NCI-H1092 treated with DMSO at 0.1 percent for 48 hours (cell line): ENCODE measurements at places on chromosomes 12 and 14.

GRCh38 chr12:92505254-92506231, 197.2 kb upstream of the PLEKHG7 start:
- DNase-seq, result peak; percentile 56

DNA sequence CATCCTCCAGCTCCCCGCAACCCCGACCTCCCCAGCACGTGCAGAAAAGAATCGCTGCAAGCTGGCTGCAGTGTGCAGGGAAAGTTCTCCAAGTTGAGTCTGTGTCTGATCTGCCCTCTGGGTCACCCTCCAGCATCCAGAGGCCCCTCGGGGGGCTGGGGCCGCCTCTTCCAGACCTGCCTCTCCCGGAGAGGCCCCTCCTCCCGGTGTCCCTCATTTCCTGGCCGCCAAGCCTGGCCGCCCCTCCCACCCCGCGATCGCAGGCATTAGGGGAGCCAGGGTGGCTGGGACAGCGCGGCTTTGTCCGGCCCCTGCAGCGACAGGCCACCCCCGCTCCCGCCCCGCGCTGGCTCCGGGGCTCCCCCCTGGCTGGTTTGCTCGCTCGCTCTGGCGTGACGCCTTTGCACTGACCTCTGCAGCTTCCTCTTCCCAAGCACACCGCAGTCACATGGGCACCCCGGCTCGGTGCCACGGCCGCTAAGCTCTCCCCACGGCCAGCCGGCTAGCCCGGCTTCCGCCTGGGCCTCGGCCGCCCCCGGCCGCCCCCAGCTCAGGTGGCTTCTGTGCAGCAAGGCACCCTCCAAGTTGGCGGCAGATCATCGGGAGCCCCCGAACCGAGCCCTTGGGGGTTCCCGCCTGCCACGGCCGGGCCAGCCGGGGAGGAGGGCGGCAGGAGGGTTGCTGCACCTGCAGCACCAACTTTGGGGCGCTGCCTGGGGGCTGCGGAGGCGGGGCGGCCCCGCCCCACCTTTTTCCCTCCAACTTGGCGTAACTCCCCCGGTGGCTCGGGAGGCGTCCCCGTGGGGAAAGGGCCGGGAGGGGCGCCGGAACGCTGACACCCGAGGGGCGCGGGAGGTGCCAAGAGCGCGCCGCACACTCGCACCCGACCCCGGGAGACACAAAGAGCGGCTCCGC, 43.7 kb downstream of the KDM2B start:
- DNase-seq, result peak; percentile 58

GRCh38 chr12:87140262-87140661, 884.1 kb upstream of the MGAT4C start:
- DNase-seq, result no peak

GRCh38 chr14:70188659-70189455, at the start of gene SLC8A3:
SLC8A3 (minus strand) TSS chr14:70188951; CDS start chr14:70168422, 20,529 bp downstream.
- peak; percentile 78 for DNase-seq

GRCh38 chr12:76562130-76562529, 2.6 kb upstream of the OSBPL8 start:
- no peak for DNase-seq

- no peak for DNase-seq
Observed at GRCh38 chr12:55673638-55674037, 34.1 kb downstream of the ITGA7 start.

DNA sequence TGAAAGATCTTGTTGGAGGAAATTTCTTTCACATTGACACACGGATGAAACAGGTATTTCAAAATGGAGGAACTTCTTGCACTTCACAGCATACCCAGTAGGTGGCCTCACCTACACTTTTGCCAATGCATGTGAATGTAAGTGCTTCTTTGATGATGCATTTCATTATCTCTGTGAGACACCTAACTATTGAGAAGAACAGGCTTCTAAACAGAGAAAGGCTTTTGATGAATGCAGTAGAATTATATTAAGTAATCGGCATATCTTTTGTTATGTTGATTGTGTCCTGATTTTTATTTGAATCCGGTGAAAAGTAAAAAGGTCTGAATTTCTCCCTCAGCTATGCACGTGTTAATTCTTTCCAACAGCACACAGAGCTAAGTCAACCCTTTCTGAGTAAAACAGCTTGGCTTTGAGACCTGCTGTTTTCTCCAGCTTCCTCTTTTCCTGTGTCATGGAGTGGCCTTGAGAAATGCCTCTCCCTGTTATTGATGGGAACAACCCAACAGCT, 399.0 kb downstream of the NAV3 start:
- DNase-seq, result peak; percentile 8
